ENCODE measurements at places on chromosomes 16 and 17. TPM values are rescaled to one million over a fixed set of nuclear protein-coding genes. Genes with fewer than 3 reads are reported as not detected.

FASN gene
- 209 TPM for total RNA-seq

DNAH9 gene
- not detected for total RNA-seq

CLEC18A gene
- 0.81 TPM for total RNA-seq

NUP93 gene
- 131 TPM for total RNA-seq

HYDIN gene
- total RNA-seq, result not detected

NPIPB13 gene
- total RNA-seq, result 11.9 TPM

Data from activated CD4-positive, alpha-beta memory T cell treated with anti-CD3 and anti-CD28 coated beads for 36 hours (primary cell).